Effector CD4-positive, alpha-beta T cell (primary cell): ENCODE measurements at places on chromosomes 4 and X.

DNA sequence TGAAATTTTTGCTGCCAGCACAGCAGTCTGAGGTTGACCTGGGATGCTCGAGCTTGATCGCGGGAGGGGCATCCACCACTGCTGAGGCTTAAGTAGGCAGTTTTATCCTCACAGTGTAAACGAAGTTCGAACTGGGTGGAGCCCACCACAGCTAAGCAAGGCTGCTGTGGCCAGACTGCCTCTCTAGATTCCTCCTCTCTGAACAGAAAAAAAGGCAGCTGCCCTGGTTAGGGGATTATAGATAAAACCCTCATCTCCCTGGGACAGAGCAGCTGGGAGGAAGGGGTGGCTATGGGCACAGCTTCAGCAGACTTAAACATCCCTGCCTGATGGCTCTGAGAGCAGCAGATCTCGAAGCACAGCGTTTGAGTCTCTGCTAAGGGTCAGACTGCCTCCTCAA lies 314.6 kb downstream of the STPG2 start:
- DNase-seq, result no peak

- no peak for DNase-seq
Measured at GRCh38 chrX:16433021-16433420, 216.9 kb upstream of the S100G start.

DNA sequence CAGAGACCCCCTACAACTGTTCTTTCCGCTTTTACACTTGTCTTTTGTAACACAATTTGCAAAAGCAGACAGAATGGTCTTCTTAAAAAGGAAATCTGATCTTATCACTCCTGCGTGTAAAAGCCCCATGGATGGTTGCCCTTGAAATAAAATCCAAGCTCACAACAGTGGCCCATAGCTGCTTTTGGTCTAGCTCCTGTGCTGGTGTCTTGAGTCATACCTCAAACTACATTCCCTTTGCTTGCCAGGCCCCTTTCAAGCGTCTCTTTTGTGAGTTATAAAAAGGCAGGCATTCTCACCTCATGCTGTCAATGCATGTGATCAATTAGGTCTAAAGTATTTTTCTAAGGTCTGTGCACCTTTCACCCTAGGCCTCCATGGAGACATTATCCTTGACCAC lies 27.6 kb downstream of the HPGD start:
- DNase-seq, result no peak

- DNase-seq, result no peak
Measured at GRCh38 chr4:78525559-78525958, 26.0 kb upstream of the ANXA3 start.

GRCh38 chr4:171588051-171588545 lies 225.1 kb upstream of the GALNTL6 start:
- DNase-seq, result no peak

GRCh38 chr4:159283696-159284095 lies 180.8 kb downstream of the RAPGEF2 start:
- no peak for DNase-seq

DNA sequence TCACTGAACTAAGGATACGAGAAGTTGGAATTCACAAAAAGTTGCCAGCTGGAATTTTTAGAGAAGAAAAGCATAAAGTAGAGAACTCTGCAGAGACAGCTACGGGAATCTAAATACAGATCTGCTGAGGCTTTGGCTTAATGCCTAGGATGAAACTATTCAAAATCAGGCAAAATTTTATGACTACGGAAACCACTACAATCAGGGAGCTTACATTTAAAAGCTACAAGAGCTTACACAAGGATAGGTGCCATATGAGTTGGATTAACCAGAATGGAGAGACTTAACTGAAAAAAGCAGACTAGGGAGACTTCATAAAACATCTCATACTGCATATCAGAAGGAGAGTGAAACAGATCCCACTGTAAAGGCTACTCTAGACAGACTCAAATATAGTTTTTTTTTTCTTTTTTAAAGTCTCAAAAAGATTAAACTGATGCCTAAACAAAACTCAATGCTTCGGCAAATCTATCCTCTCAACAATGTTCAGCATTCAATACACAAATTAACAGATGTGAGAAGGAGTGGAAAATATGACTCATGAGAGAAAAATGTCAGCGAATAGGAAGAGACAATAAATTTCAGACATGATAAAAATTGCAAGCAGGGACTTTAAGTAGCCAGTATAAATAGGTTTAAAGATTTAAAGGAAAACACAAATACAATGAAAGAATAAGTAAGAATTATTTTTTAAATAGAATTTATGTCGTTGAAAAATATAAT lies 586.1 kb downstream of the FSTL5 start:
- DNase-seq, result no peak

GRCh38 chr4:38873290-38873944 lies 5.8 kb downstream of the FAM114A1 start:
- DNase-seq, result no peak

GRCh38 chrX:154371017-154371788 lies 3.2 kb downstream of the FLNA start:
- DNase-seq, result peak; percentile 86

DNA sequence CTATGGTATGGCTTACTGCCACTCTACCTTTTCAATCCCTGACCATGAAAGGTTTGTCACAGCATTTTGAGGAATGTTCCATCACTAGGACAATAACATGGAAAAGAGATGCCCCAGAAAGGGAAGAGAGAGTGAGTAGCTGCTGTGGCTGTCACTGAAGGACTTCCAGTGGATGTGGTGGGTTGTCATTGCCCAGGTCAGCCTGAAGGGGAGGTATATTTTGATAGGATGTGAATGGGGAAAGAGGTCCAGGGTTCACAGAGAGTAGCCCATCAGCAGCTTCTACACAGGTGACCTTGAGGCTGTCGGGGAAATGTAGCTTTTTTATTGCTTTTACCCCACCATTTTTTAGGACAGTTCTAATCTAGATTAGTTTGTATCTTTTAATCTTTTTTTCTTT lies 30.8 kb downstream of the MTM1 start:
- DNase-seq, result no peak

DNA sequence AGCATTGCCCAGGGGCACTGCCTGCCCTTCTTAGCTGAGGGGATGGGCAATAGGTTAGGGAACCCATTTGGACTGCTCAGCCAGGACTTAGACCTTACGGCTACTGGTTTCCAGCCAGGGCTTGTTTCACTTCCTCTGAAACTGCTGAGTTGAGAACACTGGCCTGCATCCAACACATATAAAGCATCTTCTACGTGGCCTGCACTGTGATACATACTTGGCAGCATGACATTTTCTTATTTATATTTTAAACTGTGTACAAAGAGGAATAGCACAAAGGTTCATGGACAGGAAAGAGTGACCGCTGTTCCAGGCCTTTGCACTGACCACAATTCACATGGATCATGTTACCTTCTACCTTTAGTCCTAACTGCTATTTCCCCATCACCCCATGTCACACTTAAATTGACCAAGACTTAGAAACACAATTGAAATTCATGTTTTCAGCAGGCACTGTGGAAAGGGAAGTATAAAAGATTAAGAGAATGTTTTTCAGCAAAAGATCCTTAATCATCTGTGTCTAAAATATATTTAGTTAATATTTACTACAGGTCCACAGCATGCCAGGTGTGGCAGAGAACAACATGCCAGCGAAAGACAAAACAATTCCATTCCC lies 43.7 kb downstream of the NLGN4X start:
- no peak for DNase-seq
